ENCODE measurements at places on chromosomes 6 and 20.
A peak's percentile ranks its signal among the peaks of the same experiment; 100 is the strongest.

- no peak for DNase-seq
Observed at GRCh38 chr6:161772176-161772575, 498.3 kb upstream of the AGPAT4 start.

DNA sequence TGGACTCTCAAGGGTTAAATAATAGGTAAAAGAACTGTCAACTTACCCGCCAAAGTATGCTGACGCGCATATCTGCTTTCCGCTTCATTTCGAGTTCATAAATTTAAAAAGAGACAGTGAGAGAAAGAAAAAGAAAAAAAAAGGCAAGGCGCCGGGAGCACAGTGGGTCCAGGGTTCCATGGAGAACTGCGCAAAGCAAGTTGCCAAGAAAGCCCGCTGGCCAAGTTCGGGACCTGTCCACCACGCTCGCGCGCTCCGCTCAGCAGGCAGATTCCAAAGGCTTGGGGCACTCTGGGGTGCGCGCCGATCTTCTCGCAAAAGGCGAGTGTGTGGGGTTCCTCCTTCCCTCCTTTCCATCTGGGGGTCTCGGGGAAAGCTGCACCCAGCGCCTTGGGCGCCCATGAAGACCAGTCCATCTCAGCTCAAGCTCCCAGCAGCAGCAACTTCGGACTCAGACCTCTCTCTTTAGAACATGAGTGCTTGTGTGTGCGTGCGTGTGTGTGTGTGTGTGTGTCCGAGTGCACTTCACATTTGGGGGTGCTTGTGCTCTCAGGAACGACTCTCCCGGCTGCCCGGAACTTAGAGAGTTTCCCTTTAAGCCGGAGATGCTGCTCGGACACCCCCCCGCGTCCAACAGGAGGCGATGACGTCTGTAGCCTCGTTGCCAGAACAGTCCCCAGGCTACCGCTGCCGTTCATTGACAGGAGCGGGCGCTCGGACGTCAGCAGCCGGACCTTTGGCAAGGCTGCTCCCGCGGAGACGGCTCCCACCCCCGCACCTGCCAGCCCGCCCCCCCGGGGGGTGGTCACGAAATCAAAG is 180.0 kb downstream of the TBXT start:
- DNase-seq, result no peak

DNA sequence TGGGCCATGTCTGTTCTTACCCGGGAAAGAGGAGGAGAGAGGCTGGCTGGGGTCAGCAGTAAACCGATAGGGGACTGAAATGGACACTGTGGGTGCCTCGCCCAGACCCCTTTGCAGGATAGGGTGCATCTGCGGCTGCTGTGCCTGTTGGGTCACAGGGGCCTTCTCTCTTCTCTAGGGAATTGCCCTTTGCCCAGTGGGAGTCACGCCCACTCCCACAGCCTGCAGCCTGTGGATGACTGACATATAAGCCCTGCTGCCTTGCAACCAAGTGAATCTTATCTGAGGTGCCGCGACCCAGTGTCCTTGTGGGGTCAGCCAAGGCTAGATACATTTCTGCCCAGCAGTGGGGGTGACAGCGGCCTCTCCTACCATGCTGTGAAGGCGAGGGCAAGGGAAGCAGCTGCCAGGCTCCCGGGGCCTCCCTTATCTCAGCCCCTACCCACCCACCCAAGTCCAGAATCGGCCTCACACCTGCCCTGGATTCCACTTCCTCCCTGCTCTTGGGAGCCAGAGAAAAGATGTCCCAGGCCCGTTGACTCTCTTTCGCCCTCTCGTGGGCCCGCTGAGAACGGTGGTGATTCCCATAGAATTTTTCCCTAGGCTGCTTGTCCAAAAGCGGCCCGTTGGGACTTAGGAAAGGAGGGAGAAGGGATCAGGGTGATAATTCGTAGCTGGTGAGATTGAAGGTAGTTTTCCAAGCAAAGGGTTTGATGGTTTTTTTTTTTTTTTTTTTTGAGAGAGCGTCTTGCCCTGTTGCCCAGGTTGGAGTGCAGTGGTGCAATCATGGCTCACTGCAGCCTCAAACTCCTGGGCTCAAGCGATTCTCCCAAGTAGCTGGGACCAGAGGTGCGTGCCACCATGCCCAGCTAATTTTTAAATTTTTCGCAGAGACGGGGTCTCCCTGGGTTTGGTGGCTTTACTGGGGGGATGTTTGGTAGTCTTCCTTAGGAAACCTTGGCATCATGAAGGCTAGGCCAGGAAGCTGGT is 76.4 kb upstream of the RNF24 start:
- DNase-seq, result no peak

- DNase-seq, result peak; percentile 21
Observed at GRCh38 chr20:9884061-9884460, 45.2 kb upstream of the PAK5 start.

DNA sequence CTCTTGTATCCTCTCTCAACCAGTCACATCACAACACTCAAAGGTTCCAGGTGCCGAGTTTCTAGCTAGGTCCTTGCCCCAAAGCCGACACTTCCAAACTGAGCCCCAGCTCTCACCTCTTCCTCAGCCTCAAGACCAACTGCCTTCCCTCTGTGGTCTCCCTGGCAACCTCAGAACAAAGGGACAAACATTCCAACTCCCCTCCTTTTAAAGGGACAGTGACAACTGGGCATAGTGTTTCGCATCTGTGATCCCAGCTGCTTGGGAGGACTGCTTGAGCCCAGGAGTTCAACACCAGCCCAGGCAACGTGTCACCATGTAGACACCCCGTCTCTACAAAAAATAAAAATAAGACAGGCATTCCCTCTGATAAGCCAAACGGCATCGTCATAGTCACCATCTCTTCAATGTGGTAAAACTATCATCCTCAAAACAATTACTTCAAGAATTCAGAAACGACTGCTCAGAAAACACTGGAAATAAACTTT is 11.3 kb downstream of the DIDO1 start:
- DNase-seq, result no peak
